Left lung (tissue), 14 donors: ENCODE measurements at places on chromosomes 6 and 20. TPM values are rescaled to one million over a fixed set of nuclear protein-coding genes. Genes with fewer than 3 reads are reported as not detected.

GRCh38 chr6:150494241-150494640 lies 105.4 kb upstream of the PLEKHG1 start:
- DNase-seq: no peak

GRCh38 chr6:121351916-121352315 lies 17.6 kb upstream of the TBC1D32 start:
- DNase-seq: no peak

DNA sequence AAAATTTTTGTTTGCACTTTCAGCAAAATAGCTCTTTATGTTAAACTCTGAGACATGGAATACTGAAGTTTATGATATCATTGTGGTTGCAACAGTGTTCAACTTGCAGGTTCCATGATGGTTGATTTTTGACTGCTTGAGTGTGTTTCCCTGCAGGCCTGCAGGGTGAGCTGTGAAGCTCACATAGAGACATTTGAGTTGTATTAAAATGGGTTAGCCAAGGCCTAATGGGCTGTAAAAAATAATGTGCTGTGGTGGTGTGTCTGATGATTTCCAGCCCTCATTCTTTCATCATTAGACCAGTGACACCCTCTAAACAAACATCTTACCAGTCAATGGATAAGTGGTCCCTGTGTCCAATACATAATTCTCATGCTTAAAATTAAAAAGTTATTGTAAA lies 321.4 kb downstream of the FARS2 start:
- no peak for DNase-seq

- DNase-seq: no peak
Observed at GRCh38 chr20:44585057-44585963, 2.9 kb downstream of the PKIG start.

DNA sequence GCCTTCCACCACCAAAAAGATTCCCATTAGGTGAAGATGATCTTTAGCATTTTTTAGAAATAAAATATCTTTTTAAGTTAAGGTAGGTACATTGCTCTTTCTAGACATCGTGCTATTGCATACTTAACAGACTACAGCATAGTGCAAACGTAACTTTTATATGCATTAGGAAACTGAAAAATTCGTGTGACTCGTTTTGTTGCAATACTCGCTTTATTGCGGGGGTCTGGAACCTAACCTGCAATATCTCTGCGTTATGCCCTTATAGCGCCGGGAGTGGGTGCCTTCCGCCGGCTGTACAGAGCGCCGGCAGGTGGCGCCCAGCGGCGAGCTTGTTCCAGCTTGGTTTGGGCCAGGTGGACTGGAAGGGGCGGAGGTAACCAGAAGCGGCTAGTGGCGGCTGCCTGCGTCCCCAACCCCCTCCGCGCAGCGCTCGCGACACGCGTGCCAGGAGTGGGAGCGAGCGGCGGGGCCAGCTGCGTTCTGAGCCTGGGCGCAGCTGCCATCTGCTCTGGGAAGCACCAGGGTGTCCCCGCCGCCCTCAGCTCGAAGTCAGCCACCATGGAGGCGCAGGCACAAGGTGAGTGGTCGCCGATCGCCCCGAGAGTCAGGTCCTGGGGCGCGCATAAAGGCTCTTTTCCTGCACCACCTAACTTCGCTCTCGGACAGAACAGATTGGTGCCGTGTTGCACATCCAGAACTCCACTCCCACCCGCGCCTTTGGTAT lies at the start of gene TPD52L1:
TSS of gene TPD52L1 (plus strand) at position 383 of the 727 bp plus-strand sequence. CDS start at position 562, 179 bp downstream.
- peak; percentile 86 for DNase-seq

DNA sequence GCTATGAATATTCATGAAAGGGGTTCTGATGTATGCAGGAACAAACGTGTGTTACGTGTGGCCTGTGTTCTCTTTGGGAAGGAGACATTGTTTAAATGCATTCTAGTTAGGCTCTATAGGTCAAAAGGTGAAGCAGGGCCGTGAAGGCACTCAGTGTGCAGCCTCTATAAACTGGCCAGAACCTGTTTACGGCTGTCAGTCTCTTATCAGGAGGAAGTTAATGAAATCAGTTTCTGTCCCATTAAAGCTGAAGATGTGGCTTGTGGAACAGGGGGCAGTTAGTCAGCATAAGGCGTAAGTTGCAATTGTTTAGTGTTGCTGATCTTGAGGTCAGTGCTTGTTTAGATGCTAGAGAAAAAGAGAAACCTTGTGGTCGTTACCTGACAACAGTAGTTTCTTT lies 111.5 kb upstream of the KCNG1 start:
- DNase-seq: no peak

DNA sequence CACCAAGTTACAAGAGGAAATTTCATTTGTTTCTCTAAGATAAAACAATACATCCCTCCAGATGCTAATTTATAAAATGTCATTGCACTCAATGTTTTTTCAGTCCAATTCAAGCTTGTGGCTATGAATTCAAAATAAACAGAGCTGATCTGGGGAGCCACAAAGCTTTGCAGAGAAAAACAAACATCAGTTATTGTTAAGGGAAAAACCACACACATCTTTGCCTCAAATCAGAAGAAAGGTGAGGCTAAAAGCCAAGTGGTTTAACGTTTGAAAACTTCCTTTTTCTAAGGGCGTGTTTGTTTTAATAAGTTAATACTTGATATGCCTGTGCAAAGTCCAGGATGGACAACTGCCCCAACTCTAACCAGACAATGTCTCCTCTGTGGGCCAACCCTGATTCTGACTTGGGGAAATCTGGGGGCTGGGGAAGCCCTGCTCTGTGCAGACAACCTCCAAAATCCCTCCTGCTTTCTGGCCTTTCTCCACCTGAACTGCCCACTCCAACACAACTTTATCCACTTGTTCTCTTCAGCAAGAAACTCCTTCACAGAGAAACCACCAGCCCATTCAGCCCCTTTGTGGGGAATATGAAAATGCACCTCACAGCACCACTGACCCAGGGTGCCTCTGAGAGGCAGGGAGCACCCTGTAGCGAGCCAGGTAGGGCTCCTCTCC lies 44.6 kb upstream of the NT5E start:
- DNase-seq: no peak

DNA sequence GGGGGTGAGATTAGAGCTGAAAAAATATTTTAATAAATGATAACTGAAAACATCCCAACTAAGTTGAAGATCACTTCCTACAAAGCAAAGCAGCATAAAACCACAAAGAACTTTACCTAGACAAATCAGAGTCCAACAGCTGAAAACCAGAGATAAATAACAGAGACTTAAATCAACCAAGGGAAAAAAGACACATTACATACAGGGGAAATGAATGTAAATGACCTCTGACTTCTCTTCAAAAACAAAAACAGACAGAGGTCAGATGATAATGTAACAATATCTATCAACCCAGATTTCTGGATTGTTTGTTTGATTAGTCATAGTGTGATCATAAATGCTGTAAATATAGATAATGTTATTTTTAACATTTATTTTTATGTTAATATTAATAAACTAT lies 782.8 kb downstream of the TFAP2A start:
- DNase-seq: no peak

DNA sequence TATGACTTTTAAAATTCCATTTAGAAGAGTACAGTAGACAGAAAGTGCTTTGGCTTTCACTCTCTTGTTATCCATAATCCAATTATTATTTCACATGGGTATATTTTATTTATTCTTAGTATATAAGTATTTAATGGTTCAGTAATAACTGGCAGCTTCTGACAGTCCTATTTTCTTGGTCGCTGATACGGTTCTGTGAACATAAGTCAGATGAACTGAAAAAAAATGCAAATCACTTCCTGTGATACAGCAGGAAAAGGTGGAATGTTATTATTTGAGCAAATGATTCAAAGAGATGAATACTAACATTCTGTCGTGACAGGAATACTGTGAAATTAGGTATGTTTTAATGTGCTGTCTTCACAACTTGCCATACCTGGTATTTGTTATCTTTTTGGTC lies 132.3 kb downstream of the ARHGAP18 start:
- no peak for DNase-seq

GRCh38 chr6:170529839-170530469 lies 23.2 kb downstream of the PSMB1 start:
- peak; percentile 64 for DNase-seq

Gene ADGRF1
- polyA plus RNA-seq: 0.21 TPM

Gene BIRC7
- 0.55 TPM for polyA plus RNA-seq

Gene C6orf132
- polyA plus RNA-seq: 3.1 TPM

Gene COX4I2
- 18.6 TPM for polyA plus RNA-seq

Gene BPIFB4
- not detected for polyA plus RNA-seq

Gene HLA-DRB1
- 16.1 TPM for polyA plus RNA-seq

Gene ABHD16B
- not detected for polyA plus RNA-seq

Gene PNLDC1
- 0.50 TPM for polyA plus RNA-seq

Gene NKX2-4
- not detected for polyA plus RNA-seq

Gene LAMA5
- 211 TPM for polyA plus RNA-seq

Gene IRAK1BP1
- polyA plus RNA-seq: 14.5 TPM

Gene BCKDHB
- polyA plus RNA-seq: 20.7 TPM
